IPS DF 6.9 (cell line): ENCODE measurements at places on chromosomes 3 and 15.

DNA sequence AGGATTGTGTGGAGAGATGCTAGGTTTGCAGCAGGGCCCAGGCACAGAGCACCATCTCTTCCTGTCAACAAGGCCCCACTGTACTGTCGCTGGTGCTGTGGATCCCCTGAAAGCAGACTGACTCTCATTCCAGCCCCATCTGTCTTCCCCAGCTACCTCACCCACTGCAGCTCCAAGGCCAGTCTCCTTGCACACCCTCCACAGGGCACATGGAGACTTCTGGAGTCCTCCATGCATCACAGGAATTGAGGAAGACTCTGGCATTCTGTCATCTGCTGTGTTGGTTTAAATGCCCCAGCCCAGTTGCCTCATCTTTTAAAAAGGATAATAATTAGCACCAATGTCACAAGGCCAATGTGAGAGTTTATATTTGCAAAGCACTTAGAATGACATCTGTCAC lies 301.2 kb downstream of the RPLP1 start:
- DNase-seq, result no peak

DNA sequence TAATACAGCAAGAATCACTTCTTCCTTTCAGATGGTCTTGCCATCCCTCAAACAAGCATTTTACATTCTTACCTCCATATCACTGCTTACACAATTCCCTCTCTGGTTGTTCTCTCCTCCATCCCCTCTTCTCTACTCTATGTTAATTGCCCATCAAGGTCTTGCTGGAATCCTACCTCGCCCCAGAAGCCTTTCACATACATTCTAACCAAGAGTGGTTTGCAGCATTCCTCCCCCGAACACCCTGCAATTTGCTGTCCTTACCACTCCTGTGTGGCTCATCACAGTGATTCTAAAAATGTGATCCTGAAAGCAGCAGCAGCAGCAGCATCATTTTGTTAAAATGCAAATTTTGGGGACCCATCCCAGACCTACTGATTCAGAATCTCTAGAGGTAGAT lies 30.6 kb downstream of the TNIK start:
- DNase-seq, result peak; percentile 35

- DNase-seq, result no peak
These were observed 103.8 kb downstream of the CHCHD6 start for GRCh38 chr3:126807795-126808194.

DNA sequence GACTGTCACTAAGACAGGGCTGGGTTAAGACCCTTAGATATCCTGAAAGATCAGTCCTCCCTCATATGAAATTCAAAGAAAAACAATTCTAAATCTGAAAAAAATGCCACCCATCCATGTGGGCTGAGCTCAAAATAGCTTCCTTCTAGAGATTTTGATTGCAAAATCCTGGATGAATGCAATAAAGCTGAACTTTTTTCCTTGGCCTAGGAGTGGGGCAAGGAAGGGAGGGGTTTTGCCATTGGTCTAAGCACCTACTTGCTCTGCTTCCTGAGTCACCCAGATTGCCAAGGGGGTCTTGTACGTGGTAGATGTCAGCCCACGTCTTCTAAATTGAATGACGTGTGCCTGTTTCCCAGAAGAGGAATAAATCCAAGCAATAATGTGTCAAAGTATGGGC lies 15.3 kb upstream of the SMAD3 start:
- no peak for DNase-seq

GRCh38 chr15:85828874-85829273 lies 34.1 kb upstream of the KLHL25 start:
- no peak for DNase-seq

DNA sequence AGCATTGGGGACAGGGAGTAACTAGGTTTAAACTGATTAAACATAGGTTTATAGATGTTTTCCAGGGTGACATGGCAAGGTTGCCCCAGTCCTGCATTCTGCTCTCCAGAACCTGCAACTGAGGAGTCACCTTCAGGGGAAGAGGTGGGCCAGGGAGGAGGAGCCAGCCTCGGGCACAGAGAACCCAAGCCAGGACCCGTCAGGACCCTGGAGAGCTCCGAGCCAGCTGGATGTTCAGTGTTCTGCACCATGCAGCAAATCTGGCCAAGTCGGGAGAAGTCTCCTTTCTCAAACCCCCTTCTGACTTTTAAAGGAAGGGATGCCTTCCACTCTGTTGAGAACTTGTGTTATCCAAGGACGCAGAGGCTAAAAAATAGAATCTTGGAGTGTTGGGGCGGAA lies 62.1 kb upstream of the SLC6A11 start:
- DNase-seq, result peak; percentile 57

DNA sequence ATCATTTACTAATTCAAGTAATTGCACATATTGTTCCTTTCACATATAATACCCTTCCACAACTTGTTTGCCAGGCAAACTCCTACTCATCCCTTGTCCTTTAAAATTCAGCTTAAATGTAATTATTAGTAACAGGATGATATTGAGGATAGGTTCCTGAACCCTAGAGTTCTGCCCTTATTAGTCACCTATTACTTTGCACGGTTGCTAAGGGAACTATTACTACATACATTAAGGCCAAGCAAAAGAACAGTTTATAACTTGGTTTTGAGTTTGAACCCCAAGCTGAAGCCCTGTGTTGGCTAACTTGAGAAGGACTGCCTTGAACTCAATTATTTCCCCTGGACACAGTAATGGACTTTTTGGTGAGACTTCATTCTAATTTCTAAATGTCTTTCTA lies 529.7 kb downstream of the IGSF11 start:
- DNase-seq, result no peak

DNA sequence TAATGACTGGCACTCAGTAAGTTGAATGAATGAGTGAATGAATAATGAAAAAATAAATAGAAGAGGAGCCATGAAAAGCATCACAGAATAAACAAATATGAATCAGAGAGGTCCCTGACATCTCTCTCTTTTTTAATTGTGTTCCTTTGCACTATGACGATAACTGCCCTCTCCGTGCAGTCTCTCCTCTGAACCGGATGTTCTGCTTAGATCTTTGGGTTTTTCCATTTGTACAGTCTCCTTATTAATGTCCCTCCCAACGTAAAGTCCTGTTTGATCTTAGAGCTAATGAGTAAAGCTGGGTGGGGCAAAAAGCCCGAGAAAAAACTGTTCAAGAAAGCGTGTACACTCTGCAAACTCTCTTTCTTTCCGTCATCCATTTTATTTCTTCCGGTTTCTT lies 28.3 kb upstream of the BHLHE40 start:
- no peak for DNase-seq

DNA sequence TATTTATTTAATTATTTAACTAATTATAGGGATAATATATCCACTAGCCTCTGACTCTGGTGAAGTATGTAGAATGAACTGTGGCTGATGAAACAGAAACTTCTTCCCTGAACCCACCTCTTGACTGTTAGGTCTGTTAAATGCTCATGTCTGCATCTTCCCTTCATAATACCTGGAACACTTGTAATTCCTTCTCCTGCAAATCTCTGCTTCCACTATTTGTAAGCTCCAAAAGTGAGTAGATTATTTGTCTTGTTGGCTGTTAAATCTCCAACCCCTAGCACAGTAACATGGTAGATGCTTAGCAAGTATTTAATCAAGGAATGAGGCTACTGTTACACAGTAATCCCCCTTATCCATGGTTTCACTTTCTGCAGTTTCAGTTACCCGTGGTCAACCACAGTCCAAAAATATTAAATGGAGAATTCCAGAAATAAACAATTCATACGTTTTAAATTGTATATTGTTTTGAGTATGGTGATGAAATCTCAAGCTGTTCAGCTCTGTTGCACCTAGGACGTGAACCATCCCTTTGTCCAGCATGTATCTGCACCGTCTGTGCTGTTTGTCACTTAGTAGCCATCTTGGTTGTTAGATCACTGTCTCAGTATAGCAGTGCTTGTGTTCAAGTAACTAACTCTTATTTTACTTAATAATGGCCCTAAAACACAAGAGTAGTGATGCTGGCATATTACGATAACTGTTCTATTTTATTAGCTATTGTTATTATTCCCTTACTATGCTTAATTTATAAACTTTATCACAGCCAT lies 5.7 kb downstream of the TTBK2 start:
- DNase-seq, result no peak

DNA sequence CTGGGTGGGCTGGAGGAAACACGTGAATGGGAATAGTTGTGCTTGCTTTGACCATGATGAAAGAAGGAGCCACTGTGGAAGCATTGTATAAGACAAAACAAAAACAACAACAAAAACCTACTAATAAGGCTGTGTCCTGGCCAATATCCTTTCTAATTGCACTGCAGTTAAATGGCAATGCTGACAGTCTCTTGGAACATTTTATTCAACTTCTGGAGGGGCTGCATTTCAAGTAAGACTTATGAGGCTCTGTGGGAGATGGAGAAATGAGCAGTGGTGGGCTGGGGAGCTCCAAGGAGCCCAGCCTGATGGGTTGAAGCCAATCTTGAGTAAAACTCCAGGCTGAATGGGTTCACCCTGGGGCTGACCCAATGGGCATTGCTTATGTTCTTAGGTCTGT lies 99.8 kb upstream of the ROPN1 start:
- no peak for DNase-seq

- DNase-seq, result no peak
These were observed 88.7 kb downstream of the NCEH1 start for GRCh38 chr3:172622156-172622555.

DNA sequence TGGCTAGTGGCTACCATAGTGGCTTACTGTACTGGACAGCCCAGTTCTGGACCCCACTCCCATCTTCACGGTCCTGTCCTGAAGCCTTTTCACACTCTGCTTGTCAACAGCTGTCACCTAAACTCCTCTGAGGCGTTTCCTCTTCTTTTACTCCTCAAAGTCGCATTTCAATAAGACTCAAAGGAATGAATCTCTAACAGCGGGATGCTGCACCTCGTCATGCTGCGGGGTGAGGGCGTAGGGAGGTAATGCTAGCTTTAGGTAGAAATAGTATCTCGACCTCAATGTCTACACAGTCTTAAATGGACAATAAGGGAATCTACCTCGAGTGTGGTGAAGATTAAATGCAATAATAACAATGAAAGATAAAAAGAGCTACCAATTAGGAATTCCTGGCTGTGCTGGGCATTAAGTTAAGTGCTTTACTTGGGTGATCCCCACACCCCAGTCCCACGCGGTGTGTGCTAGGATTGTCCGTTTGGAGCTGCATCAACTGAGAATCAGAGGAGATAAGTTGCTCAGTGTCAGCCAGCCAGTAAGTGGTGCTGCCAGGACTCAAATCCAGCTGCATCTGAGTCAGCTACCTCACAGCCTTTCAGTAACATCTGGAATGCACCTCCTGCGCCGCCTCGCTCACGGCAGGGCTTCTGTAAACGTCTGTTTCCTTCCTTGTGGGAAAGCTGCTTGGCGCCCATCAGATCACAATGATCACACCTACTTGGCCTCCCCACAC lies 14.0 kb downstream of the PLA2G4D start:
- DNase-seq, result no peak

DNA sequence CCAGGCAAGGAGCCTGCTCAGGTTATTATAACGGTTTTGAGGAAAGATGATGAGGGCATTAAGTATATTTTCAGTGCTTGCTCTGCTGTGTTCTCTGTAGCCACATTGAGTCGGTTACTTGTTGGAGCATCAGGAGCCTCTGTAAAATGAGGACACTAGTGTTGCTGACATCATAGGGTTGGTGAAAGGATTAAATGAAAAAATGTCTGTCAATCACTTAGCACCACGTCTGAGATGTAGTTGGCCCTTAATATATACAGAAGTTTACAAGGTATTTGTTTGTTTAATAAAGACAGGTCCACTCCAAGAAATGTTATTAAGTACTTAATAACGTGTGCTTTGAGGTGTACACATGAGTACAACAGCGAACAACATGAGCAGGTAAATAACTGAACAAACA lies 735 bp upstream of the SLC25A26 start:
- no peak for DNase-seq

DNA sequence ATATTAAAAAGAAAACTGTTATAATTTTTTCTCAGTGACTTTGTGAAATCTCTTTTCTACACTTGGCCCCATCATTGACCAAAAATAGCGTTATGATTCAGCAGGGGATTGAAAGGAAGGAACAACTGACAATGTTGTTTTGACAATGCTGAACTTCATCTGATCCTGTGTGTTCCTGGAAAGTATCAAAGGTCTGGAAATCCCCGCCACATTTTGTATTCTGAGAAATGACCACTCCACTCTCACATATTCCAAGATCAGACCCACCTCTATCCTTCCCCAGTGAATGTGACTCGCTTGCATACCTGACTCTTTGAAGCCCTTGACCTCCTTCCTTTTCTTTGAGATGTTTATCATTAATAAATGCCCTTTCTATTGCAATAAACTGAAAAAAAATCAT lies 9.7 kb upstream of the RIOX2 start:
- DNase-seq, result no peak

DNA sequence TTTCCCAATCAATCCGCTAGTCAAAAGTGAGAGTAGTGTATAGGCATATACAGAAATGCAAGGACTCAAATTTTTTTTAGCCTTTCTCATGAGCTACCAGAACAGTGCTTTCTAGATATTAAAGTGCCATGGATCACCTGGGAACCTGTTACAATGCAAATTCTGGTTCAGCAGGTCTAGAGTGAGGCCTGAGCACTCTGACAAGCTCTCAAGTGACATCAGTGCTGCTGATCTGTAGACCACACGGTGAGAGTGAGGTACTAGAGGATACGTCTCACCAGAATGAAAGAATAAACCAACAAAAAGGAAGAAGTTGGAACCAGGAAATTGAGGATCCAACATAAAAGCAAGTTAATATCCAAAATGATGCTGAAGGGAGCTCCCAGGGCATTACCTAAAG lies 16.0 kb upstream of the PLA2G4D start:
- no peak for DNase-seq

- no peak for DNase-seq
These were observed 291.9 kb downstream of the TIGIT start for GRCh38 chr3:114585687-114586086.

DNA sequence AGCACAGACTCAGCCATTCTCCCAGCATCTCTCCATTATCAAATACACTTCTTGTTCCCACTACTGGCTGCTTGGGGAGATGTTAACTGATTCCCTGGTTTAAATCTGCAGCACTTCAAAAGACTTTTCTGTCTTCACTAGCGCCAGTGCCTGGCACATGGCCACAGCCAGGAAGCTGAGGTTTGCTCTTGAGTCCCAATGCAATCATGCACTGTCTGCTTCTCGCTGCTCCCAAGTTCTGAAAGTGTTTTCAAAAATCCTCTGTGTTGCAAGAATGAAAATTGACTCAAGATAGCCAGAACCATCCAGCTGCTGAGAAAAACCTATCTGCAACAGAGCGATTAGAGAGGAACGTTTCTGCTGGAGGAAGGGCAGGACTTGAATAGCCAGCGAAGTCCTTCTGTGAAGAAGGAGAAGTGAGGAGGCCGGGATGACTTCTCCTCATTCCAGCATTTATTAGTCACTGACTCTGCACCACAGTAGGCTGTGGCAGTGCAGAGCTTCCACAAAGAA lies 358.4 kb upstream of the NR2F2 start:
- no peak for DNase-seq

GRCh38 chr3:159766563-159767185 lies 222.0 kb upstream of the IL12A start:
- DNase-seq, result no peak

- DNase-seq, result no peak
These were observed 36.4 kb upstream of the EHHADH start for GRCh38 chr3:185290266-185290665.

GRCh38 chr3:108183181-108183580 lies 39.0 kb downstream of the IFT57 start:
- no peak for DNase-seq

GRCh38 chr3:72548981-72549380 lies 299.3 kb downstream of the SHQ1 start:
- DNase-seq, result no peak

- no peak for DNase-seq
These were observed 207.9 kb downstream of the ZIC1 start for GRCh38 chr3:147616998-147617619.
